Activated T-cell treated with anti-CD3 and anti-CD28 coated beads for 48 hours (primary cell): ENCODE measurements at places on chromosomes 7 and 10.

DNA sequence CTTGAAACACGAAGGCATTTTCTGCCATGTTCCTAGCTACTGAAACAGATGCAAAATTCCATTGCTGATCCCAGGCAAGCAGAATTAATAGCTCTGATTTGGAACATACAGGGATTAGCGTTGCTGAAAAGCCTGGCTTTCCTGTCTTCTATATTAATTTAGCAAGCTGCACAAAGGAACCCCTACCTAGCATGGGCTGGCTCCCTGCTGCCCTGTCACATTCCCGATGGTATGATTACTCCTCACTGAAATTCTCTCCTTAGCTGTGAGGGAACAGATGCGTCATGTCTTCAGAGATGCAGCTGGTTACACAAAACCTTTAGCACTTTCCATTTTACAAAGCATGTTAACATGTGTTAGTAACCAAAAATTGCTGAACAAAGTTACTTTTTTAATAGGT lies 878.9 kb downstream of the TYW1 start:
- DNase-seq: no peak

GRCh38 chr10:56823849-56824248 lies 462.8 kb upstream of the ZWINT start:
- DNase-seq: no peak

- no peak for DNase-seq
Measured at GRCh38 chr7:69445541-69445940, 152.7 kb upstream of the AUTS2 start.

DNA sequence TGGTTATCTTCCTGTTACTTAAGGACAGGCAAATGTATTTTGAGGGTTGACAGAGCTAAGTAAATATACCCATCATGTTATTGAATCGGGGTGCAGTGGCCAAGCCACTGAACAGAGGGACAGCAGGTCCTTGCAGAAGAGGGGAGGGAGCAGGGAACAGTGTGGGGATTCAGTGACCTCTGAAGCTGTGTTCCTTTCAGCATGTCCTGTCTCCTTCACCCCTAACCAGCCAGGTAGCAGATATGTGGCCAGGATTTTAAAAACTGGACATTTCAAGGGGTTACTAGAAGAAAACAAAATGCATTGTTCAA lies 12.7 kb downstream of the ANK3 start:
- DNase-seq: no peak

- no peak for DNase-seq
Measured at GRCh38 chr10:50937230-50937907, 51.9 kb upstream of the A1CF start.

- no peak for DNase-seq
Measured at GRCh38 chr10:132158823-132159222, 27.9 kb upstream of the DPYSL4 start.

DNA sequence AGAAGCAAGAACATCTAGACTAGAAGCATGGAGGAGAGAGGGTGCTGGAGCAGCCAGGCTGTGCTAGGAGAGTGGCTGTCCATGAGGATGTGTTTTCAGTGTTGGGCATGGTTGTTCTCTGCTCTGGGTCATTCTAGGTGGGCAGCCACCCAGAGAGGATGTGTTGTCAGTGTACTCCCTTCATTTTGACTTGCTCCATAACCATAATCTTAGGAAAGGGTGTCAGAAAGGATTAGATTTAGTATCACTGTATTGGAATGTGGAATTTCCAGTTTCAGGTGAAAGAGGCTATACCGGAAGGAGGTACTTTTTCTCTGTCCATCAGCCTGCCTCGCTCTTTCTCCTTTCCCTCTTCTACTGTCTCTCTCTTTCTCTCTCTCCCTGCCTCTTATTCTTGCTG lies 474.5 kb upstream of the PODXL start:
- DNase-seq: no peak

DNA sequence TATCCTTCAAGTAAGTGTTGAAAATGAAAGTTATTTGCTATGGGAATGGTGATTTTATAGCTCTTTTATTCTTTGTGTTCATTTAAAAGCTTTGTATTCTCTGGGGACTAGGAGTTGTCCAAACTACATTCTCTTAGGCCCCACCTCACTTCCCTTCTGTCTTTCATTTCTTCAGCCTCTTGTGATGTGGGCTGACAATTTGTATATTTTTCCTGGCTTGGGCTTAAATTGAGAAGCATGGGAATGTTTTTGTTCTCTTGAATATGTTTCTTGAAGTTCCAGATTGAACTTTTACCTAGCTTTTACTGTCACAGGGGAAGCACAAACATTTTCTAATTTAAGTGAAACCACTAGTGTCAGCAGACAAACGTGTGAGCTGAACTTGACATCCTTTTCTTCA lies 27.9 kb downstream of the BBS9 start:
- no peak for DNase-seq

DNA sequence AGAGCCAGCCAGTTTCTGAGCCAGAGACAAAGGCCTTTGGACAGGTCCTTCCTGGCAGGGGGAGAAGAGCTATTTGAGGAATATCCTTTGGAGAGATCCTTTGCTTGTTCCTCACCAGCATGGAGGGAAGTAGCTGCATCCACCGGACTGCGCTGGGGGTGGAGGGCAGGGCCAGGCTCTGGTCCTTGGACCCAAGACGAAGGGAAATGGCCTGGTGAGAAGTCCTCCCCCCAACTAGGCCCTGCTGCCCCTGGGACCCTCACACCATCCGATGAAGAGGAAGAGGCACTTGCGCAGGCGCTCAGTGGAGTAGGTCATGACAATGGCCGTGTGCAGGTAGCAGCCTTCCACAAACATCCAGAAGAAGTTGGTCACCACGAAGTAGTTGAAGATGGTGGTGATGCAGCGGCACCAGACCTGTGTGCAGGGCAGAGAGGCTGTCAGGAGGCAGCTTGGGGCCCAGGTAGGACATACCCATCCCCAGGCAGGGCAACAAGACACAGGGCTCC lies 19.8 kb downstream of the CRHR2 start:
- DNase-seq: no peak

DNA sequence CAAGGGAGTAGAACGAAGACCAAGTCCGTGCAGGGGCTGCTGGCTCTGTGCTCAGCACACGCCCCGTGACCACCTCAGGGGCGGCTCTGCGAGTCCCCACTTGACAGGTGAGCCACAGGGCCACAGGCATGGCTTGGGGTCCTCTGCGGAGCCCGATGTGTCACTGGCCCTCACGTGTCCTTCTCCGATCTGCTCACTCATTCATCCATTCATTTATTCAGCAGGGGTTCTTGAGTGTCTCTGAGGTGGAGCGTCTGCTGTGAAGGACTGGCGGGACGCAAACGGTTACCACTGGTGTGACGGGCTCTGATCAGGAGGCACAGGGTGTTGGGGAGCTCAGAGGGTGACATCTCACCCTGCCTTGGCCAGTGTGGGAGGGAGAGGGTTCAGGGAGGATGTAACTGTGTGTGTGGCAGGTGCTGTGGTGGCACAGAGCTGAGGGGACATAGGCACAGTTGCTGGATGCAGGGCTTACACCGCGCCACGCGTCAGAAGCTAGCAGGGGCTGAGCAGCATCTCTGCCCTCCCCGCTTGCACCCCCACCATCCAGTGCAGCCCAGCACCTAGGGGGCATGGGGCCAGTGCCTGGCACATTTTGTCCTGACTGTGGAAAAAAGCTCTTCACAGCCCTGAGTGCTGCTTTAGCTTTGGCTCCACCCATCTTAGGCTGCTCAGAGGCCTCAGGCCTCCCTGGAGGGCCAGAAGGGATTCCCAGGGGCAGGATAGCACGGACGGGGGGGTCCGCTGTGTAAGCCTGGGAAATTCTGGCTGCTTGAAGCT lies 116.8 kb downstream of the LHPP start:
- DNase-seq: no peak

DNA sequence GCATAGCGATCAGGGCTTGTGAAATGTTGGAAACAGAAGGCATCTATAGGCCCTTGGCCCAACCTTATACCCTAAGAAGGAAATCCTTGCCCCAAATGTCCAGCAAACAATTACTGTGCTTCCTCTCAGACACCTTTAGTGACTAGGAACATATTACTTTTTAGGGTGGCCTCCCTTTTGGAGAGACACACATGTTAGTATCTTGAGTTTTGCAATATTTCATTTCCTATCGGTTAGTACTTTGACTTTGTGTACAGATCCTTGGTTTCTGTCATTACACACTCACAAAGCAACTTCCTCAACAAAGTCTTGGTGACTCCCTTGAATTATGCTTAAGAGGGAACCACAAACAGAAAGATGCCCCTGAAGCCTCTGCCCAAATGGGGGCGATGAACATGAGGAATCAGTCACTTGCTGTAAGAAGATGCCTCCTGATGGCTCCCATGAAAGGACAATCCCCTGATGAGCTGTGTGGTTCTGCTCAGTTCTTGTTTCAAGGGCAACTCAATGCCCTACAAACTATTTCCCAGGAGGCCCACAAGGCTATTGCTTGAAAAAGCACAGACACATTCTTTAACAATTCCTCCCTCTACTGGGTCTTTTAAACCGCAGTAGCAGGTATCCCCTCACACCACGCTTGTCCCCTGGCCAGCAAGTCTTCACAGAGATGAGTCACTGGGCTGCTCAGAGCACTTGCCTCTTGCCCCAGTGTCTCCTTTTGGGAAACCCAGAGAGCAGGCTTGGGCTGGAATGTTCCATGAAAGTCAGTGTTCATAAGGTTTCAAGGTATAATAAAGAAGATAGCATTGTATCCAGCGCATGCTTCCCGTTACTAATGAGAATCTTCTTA lies 196.2 kb downstream of the FANK1 start:
- no peak for DNase-seq

DNA sequence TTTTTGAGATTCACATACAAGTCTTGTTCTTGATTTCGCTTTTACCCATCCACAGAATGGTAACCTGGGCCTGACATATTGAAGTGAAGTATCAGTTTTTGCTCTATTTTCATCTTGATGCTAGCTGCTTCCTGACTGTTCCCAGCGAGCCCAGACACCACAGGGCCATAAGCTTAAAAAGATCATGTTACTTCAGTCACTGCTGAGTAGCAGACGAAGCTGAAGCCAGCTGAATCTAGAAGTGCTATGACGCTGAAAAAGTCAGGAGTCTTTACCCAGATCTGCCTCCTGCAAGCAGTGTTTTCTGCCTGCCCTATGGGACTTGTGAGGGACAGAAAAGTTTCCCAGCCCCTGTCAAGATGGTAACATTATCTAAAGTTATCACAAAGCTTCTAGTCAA lies 2.7 kb upstream of the PRXL2A start:
- DNase-seq: no peak

DNA sequence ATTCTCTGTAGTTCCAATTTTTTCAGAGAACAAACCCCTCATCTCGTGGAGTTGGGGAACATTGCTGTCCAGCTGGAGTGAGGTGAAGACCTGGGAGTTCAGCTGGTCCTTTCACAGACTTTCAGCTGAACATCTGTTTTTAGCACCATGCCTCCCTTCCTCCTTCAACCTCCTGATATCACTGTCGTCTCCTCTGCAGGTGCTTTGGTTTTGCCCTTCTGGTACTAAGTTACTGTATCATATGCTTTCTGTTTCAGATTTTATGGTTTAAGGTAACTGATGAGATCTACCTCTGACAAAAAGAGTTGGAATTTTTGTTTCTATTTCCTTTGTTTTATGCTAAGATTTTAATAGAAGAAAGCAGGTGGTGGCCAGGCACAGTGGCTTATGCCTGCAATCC lies 102.9 kb downstream of the ZNF438 start:
- no peak for DNase-seq

DNA sequence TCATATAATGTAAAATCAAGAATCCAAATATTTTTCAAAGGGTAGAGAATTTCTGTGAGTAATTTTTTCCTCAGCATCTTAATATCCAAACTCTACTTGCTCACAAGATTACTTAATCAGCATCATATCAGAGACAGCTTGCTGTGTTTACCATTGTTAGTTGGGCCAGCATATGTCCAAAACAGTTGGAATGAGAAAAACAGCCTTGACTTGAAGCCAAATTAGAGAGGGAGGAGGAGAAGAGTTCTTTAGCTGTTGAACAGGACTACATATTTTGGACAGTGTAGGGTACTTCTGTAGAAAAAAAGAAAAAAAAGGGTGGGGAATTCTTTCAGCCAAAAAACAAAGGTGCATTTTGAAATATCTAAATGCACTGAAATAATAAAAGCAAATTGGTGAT lies 69.8 kb downstream of the HDAC9 start:
- DNase-seq: no peak

GRCh38 chr10:117431160-117431559 lies 55.9 kb upstream of the PDZD8 start:
- no peak for DNase-seq

GRCh38 chr7:86407291-86407690 lies 236.4 kb upstream of the GRM3 start:
- no peak for DNase-seq

- no peak for DNase-seq
Measured at GRCh38 chr7:3879355-3880075, 578.5 kb downstream of the SDK1 start.

GRCh38 chr7:116906391-116906790 lies 44.0 kb downstream of the CAPZA2 start:
- DNase-seq: no peak

DNA sequence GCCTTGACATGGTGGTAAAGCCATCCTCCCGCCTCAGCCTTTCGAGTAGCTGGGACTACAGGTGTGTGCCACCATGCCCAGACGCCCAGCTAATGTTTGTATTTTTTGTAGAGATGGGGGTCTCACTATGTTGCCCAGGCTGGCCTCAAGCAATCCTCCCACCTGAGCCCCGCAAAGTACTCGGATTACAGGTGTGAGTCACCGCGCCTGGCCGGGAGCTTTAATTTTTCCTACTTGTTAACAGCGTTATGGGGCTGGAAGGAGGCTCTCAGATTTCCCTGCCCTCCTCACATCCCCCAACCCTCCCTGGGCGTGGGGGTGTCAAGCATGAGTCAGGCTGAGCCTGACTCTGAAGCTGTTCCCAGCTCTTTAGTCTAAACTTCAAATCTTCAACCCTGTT lies 8.3 kb downstream of the ALKBH4 start:
- DNase-seq: no peak

DNA sequence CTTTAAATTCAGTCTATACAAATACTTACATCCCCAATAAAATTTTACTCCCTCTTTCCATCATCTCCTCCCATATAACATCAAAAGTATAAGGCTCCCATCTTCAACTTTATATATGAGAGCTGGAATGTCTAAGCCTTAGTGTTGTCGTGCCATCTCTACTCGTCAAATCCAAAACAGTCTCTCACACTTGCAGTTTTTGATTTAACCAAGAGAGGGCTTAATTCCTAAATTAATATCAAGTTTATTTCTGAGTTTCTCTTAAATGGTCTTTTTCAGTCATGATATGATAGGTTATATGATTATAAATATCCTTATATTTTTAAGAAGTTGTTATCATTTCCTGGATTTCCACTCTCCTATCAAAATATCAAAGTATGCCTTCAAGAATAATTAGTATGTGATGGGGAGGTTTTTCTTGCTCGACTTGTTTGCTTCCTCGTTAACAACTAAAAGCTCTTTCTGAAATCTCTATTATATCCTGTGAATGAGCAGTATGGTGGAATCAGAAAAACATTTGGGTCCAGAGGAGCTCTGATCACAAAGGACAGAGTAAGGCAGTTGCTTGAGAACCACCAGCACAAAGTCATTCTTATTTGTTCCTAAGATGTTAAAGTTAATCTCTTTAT lies 12.5 kb upstream of the LIPK start:
- DNase-seq: no peak
